Right lobe of liver (tissue), 6 donors: ENCODE measurements at places on chromosomes 2 and 18. TPM values are rescaled to one million over a fixed set of nuclear protein-coding genes. Genes with fewer than 3 reads are reported as not detected.

Gene MATN3
- not detected for total RNA-seq

- H3K36me3 ChIP-seq = no peaks in the 10 kb centered on the region
- no peaks in the 10 kb centered on the region for H3K4me1 ChIP-seq
- no peak overlapping the region for H3K4me3 ChIP-seq
- no peaks in the 10 kb centered on the region for H3K27me3 ChIP-seq
- DNase-seq = no peak
Measured at GRCh38 chr2:158733430-158733755, 61.7 kb upstream of the DAPL1 start.

- no peaks in the 10 kb centered on the region for H3K27me3 ChIP-seq
- no peak for DNase-seq
- H3K27ac ChIP-seq = no peak overlapping the region
- H3K4me1 ChIP-seq = no peaks in the 10 kb centered on the region
Measured at GRCh38 chr2:223585666-223586065, 16.5 kb downstream of the SCG2 start.

DNA sequence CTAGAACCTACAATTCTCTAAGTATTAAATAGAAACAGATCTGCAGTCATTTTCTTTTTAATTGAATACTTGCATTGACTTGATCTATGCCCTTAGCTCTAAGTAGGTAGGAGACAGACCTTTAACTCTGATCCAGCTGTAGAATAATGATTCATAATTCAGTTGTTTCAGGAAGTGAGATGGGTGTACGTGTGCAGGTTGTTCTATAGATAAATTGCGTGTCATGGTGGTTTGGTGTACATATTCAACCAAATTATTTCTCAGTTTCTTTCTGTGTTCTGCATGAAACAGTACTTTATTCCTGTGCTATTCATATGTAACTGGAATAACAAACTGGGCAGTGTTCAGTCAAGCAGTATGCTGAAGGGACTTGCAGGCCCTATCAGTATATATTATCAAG is 34.3 kb upstream of the CD226 start:
- no peak for DNase-seq
- no peaks in the 10 kb centered on the region for H3K4me1 ChIP-seq
- no peaks in the 10 kb centered on the region for H3K36me3 ChIP-seq
- H3K27ac ChIP-seq = no peak overlapping the region
- no peak overlapping the region for H3K4me3 ChIP-seq
- no peaks in the 10 kb centered on the region for H3K27me3 ChIP-seq
